Femur (tissue), 1 donor: ENCODE measurements at places on chromosomes 11 and 22.

DNA sequence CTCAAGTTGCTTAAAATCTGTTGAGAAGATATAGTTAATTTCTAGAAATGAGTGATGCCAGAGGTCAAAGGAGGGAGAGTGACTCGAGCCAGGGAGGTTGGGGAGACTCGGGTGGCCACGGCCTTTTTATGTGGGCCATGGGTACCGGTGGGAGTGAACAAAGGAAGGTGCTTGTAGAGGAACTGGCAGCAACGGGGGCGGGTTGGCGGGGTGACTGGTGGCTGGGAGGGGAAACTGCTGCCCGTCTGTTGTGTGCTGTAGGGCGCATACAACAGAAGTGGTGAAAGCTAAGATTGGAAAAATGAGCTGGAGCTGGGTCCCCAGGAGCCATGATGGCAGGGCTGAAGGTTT lies 5.4 kb downstream of the DAGLA start:
- no peak for DNase-seq

- DNase-seq = no peak
These were observed 335.5 kb downstream of the CADM1 start for GRCh38 chr11:115168686-115169085.

GRCh38 chr11:23988381-23989006 lies 508.4 kb upstream of the LUZP2 start:
- no peak for DNase-seq

DNA sequence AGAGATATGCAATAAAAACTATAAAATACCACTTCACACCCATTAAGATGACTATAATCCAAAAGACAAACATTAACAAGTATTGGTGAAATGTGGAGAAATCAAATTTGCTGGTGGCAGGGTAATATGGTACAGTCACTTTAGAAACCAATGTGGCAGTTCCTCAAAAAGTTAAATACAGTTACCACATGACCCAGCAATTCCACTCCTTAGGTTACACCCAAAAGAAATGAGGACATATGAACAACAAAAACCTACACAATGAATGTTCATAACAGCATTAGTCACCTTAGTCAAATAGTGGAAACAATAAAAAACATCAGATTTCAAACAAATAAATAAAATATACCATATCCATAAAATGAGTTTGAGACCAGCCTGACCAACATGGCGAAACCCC lies 52.6 kb downstream of the RDX start:
- DNase-seq = no peak

GRCh38 chr11:120594746-120595145 lies 83.2 kb downstream of the GRIK4 start:
- DNase-seq = no peak

- no peak for DNase-seq
These were observed 48.1 kb upstream of the B3GAT1 start for GRCh38 chr11:134460062-134460561.

DNA sequence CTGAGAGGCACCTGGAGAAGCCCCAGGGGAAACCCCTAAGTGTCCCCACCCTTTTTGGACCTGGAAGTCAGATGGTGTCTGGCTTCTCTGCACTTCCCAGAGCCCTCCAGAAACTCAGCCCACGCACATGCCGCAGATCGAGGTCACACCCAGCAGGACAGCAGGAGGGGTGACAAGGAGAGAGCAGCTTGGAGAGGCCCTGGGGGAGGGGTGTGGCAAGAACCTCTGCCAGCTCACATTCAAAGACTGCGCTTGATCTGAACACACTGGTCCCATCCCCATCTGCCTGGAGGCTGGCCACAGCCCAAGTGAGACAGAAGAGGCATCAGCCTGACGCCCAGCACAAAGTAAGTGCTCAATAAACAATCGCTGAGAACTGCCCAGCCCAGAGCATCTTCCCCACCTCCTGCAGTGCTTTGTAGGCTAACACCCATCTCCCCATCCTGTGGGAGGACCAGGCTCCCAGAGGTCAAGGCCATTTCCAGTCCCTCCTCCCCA lies 21.4 kb downstream of the TMPRSS6 start:
- DNase-seq = no peak

GRCh38 chr11:27719546-27719925 lies 19.3 kb upstream of the BDNF start:
- no peak for DNase-seq

- DNase-seq = no peak
These were observed 561.0 kb downstream of the LUZP2 start for GRCh38 chr11:25057861-25058260.

DNA sequence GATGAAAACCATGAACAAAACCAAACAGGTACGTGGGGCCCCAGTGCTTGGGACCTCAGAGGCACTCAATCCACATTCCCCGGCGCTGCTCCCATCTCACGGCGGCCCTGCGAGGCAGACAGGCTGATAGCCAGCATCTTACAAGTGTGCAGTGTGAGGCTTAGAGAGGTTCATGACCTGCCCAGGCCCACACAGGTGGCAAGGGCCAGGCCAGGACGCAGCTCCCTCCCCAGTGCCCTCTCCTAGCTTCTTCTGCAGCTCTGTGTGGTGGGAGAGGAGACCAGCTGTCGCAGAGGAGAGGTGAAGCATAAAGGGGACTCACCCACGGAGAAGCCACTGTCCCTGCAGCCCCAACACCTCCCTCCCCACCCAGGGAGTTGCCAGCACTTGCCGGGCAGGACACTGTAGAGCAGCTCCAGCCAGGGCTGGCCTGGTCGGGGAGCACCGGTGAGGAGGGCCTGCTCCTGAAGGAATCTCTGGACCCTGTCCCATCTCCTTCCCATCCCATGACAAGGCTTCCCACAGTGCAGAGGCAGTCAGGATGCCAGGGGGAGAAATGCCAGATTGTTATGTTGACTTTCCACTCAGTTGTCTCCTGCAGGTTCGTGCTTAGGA lies 92.4 kb upstream of the TMEM45B start:
- DNase-seq = no peak

DNA sequence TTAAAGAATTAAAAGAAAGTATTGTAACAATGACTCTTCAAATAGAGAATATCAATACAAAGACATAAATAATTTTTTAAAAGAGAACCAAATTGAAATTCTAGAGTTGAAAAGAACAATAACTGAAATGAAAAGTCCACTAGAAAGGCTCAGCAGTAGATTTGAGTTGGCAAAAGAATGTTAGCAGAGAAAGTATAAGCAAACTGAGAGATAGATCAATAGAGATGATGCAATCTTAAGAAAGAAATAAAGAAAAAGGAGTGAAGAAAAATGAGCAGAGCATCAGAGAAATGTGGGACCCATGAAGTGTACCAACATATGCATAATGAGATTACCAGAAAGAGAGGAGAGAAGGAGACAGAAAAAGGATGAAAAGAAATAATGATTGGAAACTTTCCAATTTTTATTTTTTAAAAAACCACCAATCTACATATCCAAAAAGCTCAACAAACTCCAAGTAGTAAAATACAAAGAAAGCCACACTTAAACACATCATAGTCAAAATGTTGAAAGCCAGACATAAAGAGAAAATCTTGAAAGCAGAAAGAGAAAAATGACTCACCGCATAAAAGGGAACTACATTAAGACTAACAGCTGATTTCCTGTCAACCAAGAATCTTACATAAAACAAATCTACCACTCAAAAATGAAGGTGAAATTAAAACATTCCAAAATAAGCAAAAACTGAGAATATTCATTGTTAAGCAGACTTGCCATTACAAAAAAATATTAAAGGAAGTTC lies 20.9 kb downstream of the NCF4 start:
- no peak for DNase-seq

DNA sequence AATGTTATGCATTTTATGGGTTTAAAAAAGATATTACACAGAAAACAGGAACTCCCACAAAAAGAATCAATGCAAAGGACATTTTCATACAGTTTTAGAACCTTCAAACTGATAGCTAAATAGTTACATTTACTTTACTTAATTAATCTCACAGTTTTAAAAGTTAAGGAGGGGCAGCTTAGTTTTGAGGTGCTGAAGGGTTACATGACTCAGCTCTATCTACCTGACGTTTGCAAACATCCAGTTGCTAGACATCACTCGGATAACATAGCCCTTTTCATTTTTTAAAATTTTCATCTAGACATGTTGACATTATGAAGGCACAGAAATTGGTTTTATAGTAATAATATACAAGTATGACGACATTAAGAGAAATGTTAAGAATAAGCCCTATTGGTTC lies 53.7 kb upstream of the HSD17B12 start:
- DNase-seq = no peak

DNA sequence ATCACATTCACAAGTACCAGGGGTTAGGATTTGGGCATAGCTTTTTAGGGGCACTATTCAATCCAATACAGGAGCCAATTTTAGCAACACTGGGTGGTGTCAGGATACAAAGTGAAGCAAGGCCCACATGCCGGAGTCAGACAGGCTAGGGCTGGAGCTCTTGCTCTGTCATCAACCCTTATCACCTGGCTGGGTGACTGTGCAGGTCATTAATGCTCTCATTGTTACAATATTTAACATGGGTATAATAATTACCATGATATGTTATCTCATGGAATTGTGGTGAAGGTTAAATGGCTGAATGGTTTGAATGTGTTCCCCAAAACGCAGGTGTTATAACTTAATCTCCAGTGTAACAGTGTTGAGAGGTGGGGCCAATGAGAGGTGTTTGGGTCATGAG lies 143.3 kb upstream of the THY1 start:
- DNase-seq = no peak

- DNase-seq = no peak
These were observed 5.7 kb downstream of the PIK3IP1 start for GRCh38 chr22:31286360-31287255.

DNA sequence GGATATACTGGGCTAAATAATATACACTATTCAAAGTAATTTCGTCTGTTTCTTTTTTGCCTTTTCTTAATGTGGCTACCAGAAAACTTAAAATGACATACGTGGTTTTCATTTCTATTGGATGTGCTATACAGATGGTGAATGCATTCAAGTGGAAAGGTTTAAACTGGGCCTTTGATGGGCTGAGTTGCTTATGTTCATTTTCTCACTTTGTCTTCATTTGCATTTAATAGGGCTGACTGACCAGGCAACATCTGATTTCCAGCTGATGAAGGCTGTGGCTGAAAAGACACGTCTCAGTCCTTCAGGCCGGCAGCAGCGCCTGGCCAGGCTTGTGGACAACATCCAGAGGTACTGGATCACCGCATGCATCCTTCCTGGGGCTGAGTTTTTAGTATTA lies 27.9 kb downstream of the PIWIL4 start:
- DNase-seq = no peak

DNA sequence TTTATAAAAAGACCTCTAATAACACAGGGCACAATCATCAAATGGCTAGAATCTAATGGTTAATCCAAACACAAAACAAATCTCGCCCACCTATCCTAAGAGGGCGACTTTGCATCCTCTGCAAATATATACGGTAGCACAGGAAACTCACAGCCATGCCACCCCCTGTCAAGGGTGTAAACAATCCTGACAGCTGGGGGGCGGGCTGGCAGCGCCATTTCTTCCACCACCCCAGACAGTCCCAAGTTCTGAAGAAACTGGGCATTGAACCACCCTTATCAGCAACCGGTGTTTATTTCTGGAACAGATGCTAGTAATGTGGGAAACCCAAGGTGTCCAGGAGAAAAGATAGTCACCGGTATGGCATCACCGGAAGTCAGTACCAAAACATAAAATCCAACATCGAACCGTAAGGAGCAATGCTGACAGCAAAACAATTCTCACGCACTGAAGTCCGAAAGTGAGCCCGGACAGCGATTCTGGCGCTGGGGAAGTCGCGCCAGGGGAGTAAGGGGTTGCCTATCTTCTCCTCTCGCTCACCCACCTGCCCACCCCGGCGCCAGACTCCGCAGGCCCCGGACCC lies 825 bp downstream of the FBXO3 start:
- DNase-seq = no peak

- DNase-seq = no peak
These were observed 55.9 kb upstream of the BMAL1 start for GRCh38 chr11:13221722-13222121.

DNA sequence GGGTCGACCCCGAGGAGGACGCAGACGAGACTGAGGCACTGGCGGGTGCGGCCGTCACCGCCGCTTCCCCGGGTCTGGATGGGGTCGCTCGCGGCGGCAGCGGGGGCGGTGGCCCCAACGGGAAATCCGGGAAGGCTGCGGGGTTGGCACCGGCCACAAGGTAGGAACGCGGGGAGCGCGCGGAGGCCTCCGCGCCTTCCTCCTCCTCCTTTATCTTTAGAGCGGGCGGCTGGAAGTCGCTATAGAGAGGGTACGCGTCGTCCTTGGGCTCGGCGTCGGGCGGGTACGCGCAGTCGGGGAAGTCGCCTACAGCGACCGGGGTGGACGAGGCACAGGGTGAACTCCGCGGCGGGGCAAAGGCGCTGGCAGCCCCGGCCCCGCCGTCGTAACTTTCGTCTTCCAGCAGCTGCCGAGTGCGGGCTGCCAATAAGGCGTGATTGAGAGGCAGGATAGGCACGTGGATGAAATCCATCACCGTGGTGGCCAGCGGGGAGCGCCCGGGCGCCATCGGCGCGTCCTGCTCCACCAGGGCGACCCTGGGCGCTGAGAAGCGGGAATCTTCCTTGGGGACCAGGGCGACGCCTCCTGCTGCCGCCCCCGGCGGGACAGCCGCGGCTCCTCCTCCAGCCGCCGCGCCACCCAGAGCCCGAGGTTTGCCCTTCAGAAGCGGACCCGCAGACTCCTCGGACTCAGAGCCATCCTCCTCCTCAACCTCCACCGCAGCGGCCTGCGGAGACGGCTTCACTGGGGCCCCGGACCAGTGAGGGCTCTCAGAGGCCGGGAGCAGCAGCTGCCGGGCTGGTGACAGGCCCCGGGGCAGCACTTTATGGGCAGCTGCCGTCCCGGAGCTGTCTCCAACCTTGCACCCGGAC lies 1.7 kb downstream of the PGR start:
- peak; percentile 22 for DNase-seq

DNA sequence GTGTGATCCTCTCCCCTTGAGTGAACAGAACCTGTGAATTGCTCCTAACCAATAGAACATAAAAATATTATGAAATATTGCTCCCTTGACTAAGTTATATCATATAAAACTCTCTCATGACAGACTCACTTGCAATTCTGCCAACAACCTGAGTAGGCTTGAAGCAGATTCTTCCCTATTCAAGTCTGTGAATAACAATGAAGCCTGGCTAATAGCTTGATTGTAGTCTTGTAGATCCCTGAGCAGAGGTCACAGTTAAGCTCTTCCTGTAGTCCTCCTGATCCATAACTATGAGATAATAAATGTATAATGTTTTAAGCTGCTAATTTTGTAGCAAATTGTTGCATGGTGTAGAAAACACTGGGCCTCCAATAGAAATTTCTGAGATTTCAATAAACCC lies 540.1 kb upstream of the TENM4 start:
- no peak for DNase-seq

- DNase-seq = no peak
These were observed 13.2 kb upstream of the TPP1 start for GRCh38 chr11:6632116-6633073.

DNA sequence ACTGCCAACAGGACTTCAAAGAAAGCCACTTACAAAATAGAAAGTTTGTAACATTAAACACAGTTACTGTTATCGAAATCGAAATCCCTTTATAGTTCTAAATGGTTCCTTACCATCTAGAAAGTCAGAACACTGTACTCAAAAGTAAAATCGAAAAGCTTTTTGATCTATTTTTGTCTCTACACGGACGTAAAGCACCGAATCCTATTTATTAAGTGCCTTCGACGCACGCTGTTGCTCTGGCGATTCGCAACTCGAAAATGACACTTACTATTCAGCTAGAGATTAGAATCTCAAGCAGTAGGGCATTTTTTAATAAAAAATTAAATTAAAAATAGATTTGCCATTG lies 78.3 kb downstream of the LARGE1 start:
- DNase-seq = no peak
